Naive thymus-derived CD4-positive, alpha-beta T cell (primary cell): ENCODE measurements at places on chromosomes 3 and 15. TPM values are rescaled to one million over a fixed set of nuclear protein-coding genes. Genes with fewer than 3 reads are reported as not detected.

GRCh38 chr3:11452885-11453847, 181.0 kb downstream of the ATG7 start:
- H3K27ac ChIP-seq: no peak overlapping the region
- no peak for DNase-seq
- no peak overlapping the region for H3K4me3 ChIP-seq

DNA sequence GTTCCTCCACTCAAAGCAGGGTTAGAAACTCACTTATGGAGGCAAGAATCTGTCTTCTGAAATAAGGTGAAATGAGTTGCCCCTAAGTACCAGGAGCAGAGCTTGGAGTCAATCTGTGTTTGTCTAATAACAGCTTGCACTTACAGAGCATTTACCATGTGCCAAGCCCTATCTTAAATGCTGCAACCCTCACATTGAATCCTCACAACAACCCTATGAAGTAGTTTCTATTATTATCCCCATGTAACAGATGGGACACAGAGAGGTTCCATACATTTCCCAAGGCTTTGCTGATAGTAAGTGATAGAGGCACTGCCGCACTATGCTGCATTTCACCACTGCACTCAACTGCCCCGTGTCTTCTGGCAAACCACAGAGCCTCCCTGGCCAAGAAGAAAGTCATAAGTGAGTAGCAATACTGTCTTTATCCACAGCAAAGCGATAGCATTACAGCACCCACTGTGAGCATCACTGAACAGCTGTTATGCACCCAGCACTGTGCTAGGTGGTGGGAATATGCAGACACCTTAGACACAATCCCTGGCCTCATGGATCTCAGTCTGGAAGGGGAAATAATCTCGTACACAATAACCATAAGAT, 141.5 kb downstream of the SSR3 start:
- no peak overlapping the region for H3K27ac ChIP-seq
- no peak for DNase-seq
- no peaks in the 10 kb centered on the region for H3K4me1 ChIP-seq

DNA sequence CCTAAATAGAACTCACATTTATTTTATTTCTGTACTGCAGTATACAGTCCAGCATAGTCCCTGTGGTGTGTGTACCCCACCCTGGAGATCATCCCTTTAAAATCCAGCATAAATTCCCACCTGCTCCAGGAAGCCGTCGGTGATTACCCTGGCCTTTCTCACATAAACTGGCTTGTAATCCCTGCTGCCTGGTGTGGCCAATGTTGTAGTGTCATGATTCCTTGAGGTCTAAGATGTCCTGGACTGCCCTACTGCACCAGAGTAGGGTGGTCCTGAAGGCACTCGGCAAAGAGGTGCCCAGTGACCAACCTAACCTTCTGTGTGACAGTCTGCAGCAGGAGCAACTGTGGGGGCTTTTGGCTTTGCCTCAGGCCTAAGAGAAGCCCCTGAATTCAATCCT, 58.9 kb downstream of the ITGA11 start:
- DNase-seq: no peak
- H3K27me3 ChIP-seq: no peaks in the 10 kb centered on the region
- H3K4me1 ChIP-seq: no peaks in the 10 kb centered on the region

DNA sequence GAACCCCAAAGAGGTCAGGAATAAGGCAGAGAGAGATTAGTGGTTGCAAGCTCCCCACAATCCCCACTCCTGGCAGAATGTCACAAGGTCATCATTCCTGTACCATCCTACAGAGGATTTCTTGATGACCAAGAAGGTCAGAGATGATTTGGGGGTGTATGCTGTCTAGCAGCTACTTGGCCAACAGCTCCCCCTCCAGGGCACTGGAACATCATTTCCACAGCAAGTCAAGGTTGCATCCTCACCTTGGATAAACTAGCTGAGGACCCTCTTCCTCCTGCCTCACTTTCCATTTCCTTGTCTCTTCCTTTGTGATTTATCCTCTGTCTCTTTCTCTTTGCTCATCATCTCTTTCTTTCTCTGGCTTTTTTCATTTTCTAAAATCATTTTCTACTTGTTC, 106.3 kb downstream of the PROS1 start:
- no peaks in the 10 kb centered on the region for H3K27me3 ChIP-seq
- H3K4me3 ChIP-seq: no peak overlapping the region
- no peaks in the 10 kb centered on the region for H3K36me3 ChIP-seq
- DNase-seq: no peak
- no peaks in the 10 kb centered on the region for H3K4me1 ChIP-seq

- no peak for DNase-seq
- H3K36me3 ChIP-seq: no peaks in the 10 kb centered on the region
- H3K4me1 ChIP-seq: no peaks in the 10 kb centered on the region
- H3K4me3 ChIP-seq: no peak overlapping the region
- no peak overlapping the region for H3K27ac ChIP-seq
- no peaks in the 10 kb centered on the region for H3K27me3 ChIP-seq
Observed at GRCh38 chr3:61074783-61075182, 176.5 kb downstream of the FHIT start.

The XYLB gene
- 2.0 TPM for total RNA-seq
